A673 (cell line): ENCODE measurements at places on chromosomes 2 and 18.

DNA sequence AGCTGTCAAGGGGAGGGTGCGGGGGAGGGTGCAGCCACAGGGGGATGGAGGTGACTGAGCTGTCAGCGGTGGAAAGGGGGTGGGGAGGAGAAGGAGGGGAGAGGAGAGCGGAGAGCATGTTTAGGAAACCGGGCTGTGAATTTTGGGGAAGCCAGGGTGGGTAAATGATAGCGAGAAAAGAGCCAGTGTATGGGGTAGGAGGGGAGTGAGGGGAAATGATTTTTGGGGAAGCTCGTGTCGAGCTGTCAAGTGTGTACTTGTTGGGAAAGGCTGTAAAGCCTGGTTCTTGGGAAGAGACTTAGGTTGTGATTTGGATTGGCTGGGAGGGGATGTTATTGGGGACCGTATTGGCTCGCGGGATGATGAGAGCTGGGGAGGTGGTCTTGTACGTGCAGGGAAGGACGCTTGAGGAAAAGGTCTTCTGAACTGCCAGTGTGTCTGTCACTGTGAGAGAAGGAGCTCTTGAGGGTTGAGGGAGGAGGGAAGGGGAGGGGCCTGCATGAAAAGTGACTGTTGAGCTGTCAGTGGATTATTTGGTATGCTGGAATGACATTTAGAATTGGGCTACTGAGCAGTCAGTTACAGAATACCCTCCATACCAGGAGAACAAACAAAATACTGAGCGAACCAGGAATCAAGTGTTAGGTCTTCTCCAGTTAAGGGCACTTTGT, 1.0 kb downstream of the UBR3 start:
- peak; percentile 70 for DNase-seq

- DNase-seq, result no peak
These were observed 904.7 kb upstream of the ACVR2A start for GRCh38 chr2:146939991-146940685.

- no peak for DNase-seq
These were observed 186.5 kb downstream of the RTP5 start for GRCh38 chr2:242056026-242056425.

DNA sequence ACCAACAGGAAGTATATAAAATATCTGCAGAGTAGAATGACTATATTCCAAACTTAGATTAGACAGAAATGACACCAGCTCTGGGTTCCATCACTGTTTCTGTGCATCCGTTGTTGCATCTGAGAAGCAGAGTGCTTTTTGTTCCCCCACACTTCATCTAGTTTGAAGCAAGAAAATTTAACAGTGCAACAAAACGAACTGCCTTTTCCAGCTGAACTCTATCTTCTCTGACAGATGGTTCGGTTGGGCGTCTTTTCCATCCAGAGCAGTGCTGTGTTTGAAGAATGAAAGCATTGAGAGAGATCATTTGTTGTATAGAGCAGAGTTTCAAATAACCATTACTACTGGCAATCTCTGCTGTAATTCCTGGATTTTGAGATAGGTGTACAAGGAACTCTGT, 757.5 kb downstream of the DPP10 start:
- DNase-seq, result no peak

- DNase-seq, result no peak
These were observed 121.9 kb upstream of the ACAA2 start for GRCh38 chr18:49935215-49935614.

DNA sequence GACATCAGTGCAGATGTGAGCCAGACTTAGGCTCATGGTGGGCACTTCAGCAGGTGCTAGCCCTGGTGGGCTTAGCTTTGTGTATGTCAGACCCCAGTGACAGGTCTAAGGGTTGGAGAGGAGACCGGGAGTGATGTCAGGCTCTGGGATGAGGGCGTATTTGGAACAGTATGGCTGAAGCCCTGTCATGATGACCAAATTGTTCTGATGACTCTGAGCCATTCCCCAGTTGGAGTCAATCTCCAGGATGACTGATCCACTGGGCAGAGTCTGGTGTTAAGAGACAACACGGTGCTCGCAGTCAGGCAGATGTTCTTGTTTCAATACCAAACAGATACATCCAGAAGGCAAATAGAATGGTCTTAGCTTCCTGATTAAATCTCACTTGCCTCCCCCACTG, 241.5 kb downstream of the SOX11 start:
- no peak for DNase-seq
